Bronchial smooth muscle cell (primary cell): ENCODE measurements at places on chromosomes 11 and 22. TPM values are rescaled to one million over a fixed set of nuclear protein-coding genes. Genes with fewer than 3 reads are reported as not detected.

The ARFGAP3 gene
- 42.9 and 57.2 TPM in 2 replicates for total RNA-seq

The LRRC55 gene
- under 0.01 TPM in 1 of 2 replicates, not detected in the other for total RNA-seq

The MAPK12 gene
- 26.0 and 26.6 TPM in 2 replicates for total RNA-seq

The PAFAH1B2 gene
- total RNA-seq: 72.0 and 78.5 TPM in 2 replicates

The FAM118A gene
- 28.8 and 55.6 TPM in 2 replicates for total RNA-seq

The NRXN2 gene
- 1.0 and 1.4 TPM in 2 replicates for total RNA-seq
